ENCODE measurements at places on chromosomes 11 and 22.

- DNase-seq: no peak
Measured at GRCh38 chr11:95575517-95575916, 214.1 kb downstream of the FAM76B start.

DNA sequence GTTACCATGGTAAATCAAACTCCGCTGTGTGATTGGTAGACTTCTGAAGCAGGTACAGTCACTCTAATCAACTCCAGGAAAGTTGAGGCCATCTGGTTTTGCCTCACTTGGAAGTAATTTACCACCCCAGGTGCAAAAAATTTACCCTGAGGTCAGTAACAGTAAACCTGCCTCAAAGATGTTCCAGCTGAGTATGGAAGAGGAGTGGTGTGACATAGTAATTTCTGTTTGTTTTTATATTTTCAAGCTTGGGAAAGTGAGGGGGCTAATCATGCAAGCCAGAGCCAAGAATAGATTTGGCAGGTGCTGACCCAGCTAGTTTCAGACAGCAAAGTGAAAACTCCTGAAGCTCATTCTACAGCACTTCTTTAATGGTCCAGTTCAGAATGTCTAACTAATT, 691.6 kb downstream of the NTM start:
- no peak for DNase-seq

- peak; percentile 86 for DNase-seq
Measured at GRCh38 chr22:24580276-24580675, 12.6 kb downstream of the LRRC75B start.

- no peak for DNase-seq
Measured at GRCh38 chr11:35262735-35263134, 123.8 kb downstream of the CD44 start.

DNA sequence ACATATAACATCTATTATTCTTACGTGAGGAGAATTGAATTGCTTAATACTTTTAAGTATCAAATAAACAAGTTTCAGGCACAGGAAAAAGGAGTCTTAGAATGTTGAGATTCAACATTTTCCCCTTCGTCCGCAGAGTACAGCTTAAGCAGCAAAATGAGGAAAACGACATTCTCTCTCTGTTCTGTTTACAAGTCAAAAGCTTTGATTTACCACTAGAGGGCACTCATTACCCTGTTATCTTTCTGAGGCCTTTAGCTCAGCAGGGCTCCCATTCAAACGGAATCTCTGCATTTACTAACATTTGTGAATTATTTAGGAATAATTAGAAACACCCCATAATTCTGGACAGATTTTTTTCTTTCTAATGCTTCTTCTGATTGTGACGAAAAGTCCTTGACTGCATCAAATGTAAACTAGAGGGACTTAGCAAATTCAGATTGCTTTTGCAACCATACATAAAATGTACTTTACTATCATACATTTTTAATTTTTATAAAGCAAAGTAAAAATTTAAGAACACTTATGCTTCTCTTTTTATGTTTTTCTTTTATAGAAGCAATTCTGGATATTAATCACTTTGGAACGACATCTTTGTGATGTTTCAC, 75.0 kb downstream of the JRKL start:
- DNase-seq: peak; percentile 88

DNA sequence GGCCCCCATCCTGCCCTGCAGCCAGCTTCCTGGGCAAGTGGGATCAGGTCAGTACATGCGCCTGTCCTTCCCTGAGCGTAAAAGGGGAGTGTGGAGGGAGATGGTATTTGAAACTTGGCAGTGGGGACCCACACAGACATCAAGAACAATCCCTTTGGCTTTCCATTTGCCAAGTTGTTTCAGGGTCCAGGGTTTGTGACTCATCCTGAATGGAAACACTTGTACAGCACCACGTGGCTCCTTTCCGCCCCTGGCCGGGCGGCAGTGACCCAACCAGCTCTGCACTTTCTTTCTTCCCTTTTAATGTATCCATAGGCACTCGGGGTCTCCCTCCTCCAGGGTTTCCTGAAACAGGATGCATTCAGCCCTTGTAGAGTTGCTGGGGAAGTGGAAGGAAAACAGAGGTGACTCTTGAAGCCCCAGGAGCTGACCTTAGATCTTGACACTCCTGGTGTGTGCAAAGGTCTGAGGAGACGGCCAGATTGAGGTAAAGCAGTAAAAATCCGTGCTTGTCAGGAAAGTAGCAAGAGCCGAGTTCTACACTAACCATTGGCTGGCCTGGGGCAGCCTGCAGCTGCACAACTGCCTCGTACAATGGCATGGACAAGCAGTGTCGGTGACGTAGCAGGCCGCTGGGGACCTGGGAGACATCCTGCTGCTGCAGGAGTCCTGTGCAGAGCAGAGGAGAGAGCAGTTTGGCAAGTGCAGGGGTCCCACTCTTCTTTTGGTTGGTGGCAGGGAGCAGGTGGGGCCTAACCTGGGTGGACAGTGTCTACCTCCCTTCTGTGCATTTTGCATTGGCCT, 189.8 kb downstream of the SNX19 start:
- peak; percentile 77 for DNase-seq
